NCI-H460 (cell line): ENCODE measurements at places on chromosomes 12 and 14. TPM values are rescaled to one million over a fixed set of nuclear protein-coding genes. Genes with fewer than 3 reads are reported as not detected.

RTN1 gene
- 68.2 and 70.2 TPM in 2 replicates for total RNA-seq

SMOC1 gene
- total RNA-seq = 69.2 and 70.6 TPM in 2 replicates

FGD6 gene
- total RNA-seq = 1.7 and 2.2 TPM in 2 replicates

DNA sequence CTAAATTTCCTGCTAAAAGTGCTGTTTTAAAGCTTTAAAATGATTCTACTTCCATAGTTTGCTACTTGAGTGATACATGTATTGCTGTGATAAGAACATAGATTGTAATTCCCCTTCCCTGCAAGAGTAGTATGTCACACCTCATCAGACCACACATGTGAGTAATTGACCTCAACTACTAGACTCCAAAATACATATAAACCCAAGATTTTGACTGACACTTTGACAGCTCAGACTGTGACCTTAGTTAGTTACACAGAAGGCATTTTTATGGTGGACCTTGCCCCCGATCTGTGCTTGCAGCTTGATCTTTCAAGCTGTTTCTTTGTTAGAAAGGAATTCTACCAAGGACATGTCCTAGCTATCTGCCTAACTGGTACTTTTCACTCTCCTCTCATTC is 18.6 kb downstream of the APOBEC1 start:
- DNase-seq = no peak

DNA sequence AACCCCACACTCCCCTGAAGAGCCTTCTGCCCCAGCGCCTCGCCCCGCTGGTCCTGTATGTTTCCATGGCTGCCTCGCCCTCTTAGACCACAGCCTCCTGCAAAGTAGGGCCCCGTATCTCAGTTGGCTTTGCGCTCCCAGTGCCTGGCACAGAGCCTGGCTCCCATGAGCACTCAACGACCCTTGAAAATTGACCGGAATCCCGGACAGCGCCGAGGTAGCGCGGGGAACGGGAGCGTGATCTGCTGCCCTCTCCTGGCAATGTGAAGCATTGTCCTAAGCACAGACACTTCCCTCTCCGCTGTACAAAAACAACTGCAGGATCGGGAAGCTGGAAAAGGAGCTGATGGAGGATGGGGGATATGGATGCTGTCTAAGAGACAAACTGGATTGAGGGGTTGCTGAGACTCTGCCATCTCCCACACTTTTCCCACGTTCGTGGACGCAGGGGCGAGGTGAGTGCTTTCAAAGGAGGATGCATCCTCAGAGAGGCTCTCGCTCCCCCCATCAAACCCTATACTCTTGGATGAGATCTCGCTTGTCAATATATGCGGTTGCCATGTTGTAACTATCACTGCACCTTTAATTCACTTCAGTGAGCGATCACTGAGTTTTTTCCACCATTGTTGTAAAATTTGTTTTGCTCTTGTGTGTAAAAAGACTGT is 10.7 kb upstream of the FKBP4 start:
- DNase-seq = peak; percentile 35

GRCh38 chr12:120366845-120367232 is 2.1 kb downstream of the MSI1 start:
- no peak for DNase-seq

GRCh38 chr12:120710805-120711296 is 593 bp downstream of the UNC119B start:
- no peak for DNase-seq

DNA sequence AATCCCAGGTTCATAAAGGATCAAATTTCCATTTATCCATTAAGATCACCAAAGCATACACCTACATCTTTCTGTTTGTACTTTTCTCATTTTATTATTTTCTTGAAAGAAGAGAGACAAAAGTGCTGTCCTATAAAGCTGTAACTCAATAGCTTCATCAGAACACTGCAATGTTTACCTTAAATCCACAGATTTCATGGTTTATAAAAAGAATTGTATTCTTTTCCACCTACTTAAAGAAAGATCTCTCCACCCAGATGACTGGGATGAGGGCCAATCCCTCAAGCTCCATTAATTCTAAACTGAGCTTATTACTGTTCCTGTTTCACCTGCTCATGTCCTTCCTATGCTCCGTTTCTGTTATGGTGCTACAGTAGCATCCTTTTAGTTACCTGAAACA is 470.6 kb downstream of the BCAT1 start:
- no peak for DNase-seq

DNA sequence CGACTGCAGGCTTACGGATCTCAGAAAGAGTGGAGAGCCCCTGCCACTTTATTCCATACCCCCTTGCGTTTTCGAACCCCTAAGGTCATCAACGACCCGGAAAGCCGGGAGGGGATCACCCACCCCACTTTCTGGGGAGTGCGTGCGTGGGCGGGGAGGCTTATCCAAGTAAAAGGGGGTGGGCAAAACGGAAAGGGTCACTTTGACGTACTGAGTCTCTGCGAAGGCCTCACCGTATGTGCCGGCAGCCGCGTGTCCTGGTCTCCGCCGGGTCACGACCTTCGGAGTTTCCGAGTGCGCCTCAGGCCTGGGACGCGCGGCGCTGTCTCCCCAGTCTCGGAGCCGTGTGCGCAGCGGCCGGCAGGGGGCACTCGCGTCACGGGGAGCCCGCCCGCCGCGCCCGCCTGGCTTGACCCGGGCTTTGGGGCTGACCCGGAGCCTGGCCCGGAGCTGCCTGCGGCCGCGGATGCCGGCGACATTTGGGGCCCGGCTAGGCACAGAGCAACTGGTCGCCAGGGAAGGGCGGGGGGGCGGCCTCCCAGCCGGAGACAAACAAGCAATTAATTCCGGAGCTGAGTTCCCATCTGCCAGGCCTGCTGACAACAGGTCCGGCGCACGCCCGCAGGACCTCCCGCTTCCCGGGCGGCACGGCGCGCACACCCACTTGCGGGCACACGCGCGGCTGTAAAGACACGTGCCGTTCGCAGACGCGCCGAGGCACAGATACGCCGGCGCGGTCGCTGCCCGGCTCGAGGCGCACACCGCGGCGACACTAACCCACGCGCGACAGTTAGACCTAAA is 890 bp upstream of the KIF26A start:
- peak; percentile 63 for DNase-seq
